ENCODE measurements at places on chromosomes 2 and 18.

GRCh38 chr2:224310943-224311625 is 90.8 kb downstream of the FAM124B start:
- DNase-seq = no peak

- DNase-seq = no peak
These were observed 1206.8 kb upstream of the NRXN1 start for GRCh38 chr2:52238782-52239181.

DNA sequence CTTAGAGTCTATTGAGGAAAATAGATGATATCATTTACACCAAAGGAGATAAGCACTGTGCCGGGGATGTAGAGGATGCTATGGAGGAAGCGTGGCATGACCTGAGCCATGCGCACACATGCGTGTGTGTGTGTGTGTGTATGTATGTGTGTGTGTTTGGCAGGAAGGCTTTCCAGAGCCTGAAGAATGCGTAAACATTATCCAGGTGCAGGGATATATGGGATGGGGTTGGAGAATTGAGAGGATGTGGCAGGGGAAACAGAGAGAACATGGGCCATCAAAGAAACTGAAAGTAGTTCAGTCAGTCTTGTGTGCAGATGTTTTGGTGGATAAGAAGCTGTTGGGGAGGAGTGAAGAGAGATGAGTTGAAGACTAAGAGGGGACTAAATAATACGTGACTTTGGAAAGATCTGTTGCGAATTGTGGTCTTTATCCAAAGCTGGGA is 9.3 kb upstream of the STAT1 start:
- no peak for DNase-seq

DNA sequence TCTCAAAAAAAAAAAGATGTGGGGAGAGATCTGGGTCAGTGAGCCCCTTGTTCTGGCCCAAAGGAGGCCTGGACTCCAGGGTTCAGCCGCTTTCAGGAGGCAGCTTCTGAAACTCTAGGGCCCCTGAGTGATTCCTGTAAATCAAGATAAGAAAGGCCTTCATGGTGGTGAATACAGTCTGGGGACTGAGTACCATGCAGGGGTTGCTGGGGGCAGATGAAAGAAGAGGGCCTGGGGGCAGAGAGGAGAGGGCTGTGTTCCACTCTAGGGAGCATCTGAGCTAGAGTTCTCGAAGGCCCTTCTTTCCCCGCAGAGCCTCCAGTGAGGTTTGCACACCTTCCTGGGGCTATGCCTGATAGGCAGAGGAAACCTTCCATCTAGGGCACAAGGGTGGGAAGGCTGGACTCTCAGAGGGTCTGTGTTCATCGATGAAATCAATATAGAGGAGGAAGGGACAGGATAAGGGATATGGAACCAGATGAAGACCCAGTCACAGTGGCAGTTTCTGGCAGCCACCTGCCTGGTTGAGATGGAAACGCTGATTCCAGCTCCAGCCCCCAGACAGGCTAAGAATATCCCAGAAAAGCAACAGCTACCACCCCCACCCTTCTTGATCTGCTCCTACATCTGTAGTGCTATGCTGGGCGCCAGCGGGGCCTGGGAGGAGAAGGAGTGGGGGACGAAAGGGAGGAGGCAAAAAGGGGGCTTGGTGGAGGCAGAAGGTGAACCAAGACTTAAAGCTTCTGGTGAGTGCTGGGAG is 4.7 kb upstream of the CDK5R2 start:
- DNase-seq = no peak

- DNase-seq = no peak
These were observed 403.5 kb downstream of the SETBP1 start for GRCh38 chr18:45084206-45084605.

DNA sequence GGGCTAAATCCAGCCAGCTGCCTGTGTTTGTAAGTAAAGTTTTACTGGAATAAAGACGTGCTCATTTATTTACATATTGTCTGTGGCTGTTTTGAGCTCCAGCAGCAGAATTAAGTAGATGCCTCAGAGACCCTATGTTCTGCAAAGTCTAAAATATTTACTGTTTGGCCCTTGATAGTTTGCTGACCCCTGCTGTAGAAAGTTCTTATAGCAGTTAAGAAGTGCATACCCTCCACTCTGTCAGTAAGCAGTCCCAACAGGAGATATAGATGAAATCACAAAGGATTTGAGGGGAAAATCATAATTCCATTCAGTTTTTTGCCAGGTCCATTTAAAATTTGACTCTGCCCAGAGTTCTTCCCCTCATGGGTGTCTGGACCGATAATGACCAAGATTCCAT is 50.1 kb upstream of the ITM2C start:
- no peak for DNase-seq

GRCh38 chr2:42663828-42664227 is 95.4 kb downstream of the MTA3 start:
- no peak for DNase-seq

- no peak for DNase-seq
These were observed 127.5 kb downstream of the LAMA3 start for GRCh38 chr18:23816740-23817139.

DNA sequence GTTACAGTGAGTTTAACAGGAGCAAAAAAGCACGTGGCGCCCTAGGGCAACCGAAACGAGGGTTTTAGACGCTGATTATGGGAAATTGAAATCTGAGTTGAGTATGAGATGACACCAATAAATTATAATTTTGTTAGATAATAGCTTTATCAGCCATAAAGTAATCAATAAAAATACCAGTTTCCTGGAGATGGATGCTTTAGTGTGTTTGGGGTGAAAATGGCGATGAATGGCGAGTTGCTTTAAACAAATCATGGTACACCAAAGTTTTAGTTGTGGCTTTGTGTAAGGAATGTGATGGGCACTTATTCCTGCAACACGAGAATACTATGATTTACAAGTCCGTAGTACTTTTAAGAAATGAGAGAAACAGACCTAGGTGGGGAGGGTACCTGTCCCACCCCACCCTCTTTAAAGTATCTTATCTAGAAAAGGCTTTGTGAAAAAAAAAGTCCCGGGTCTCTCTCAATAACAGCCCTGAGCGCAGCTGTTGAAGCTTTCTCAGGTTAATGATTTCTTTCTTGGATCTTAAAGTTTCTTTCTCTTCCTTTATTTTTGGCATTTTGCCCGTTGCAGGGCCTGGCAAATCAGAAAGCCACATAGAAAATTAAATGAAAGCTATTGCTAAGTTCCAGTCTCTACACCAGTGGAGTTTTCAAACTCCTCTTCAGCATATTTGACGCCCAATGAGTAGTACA is 1.5 kb upstream of the RRM2 start:
- no peak for DNase-seq

DNA sequence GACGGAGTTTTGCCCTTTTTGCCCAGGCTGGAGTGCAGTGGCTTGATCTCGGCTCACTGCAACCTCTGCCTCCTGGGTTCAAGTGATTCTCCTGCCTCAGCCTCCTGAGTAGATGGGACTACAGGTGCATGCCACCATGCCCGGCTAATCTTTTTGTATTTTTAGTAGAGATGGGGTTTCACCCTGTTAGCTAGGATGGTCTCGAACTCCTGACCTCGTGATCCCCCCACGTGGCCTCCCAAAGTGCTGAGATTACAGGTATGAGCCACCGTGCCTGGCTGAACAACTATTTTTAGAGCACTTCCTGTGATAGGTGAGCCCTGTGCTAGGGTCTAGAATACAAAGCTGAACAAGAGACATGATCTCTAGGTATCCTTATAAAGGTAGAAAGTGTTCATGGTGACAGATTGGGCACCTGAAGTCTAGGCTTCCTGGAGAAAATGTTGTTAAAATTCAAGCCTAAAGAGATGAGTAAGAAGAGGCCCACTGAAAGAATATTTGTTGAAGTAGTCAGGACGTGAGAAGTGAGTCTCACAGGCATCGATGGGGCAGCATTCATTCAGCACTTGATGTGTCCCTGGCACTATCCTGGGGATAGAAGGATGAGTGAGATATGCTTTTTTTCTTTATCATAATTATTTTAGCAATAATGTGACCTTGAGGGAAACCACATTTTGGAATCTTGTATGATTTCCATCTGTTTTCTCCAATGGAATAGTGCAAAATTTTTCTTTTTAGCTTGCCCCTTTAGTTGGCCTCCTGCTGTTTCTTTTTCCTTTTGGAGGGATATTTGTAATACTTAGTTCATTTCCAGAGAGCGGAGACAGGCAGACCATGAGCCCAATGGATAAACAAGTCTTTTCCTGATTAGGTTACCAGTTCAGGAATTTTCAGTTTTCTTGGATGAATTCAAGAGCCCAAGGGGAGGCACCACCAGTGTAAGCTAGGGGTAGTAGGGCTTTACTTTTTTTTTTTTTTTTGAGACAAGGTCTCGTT is 5.1 kb downstream of the ZNF236 start:
- DNase-seq = no peak

- DNase-seq = no peak
These were observed 550.2 kb upstream of the LINC00305 start for GRCh38 chr18:64699081-64699480.

- no peak for DNase-seq
These were observed 25.4 kb upstream of the DTNB start for GRCh38 chr2:25698752-25699151.

DNA sequence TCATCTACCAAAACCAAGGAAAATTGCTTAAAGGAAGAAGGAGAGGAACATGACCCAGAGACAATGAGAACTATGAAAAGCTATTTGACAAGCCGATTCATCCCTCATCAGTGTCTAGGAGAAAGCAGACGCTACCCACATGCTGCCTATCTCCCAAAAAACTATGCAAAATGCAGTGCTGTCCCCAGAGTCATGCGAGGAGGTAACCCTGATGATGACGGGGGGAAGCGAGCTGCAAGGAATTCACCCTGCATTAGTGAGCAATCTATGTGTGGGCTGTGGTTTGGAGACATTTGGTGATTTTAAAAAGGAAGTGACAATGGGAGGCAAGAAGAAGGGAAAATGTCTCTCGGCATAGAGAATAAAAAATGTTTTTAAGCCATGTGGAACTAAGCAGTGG is 472.7 kb downstream of the CMPK2 start:
- no peak for DNase-seq

DNA sequence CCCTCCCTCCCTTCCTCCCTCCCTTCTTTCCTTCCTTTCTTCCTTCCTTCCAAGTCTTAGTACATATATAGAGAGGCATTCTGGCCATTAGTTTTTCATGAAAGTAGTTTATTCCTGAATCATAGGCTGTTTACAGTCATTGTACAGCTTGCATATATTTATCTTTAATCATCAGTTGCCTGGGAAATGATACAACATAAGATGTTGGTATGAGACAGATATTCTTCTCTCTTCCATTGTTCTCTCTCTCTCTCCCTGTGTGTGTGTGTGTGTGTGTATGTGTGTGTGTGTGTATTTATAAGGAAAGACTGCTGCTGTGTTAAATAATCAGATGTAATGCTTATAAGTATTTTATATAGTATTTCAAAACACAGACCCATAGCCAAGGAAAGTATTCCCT is 289.8 kb upstream of the UBE2E3 start:
- no peak for DNase-seq

GRCh38 chr2:70412294-70413070 is 110.6 kb upstream of the FAM136A start:
- DNase-seq = no peak

DNA sequence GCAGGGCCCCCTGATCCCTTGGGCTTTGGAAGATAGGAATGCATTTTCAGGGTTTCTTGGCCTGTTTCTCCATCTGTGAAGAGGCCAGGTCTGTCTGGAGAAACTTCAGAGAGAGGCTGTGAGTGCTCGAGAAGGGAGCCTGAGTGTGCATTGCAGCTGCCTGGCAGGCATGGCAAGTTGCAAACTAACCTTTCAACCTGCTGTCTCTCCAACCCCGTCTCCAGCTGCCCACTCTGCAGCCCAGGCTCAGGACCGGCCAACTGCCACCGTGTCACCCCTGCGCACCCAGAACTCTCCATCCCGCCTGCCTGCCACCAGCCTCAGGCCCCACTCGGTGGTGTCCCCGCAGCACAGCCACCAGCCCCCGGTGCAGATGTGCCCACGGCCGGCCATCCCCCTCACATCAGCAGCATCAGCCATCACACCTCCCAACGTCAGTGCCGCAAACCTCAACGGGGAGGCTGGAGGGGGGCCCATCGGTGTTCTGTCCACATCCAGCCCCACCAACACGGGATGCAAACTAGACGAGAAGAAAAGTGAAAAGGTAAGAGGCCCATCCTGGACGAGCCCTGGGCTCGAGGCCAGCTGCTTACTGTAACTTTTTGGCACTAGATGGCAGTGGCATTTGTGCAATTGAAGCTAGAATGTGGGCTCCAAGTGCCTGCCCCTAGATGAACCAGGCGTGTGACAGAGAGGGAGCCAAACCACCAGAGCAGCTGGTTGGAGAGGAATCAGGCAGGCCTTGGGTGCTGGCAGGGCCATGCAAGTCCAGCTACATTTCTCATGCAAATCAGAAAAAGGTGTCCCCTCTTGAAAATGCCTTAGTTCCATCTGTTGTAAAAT is 164.6 kb downstream of the SEPTIN10 start:
- no peak for DNase-seq

- DNase-seq = no peak
These were observed 667 bp downstream of the SP9 start for GRCh38 chr2:174335254-174335987.

- no peak for DNase-seq
These were observed 166.4 kb downstream of the ANKRD44 start for GRCh38 chr2:197144183-197144582.

- DNase-seq = no peak
These were observed 6.8 kb upstream of the HS1BP3 start for GRCh38 chr2:20657522-20658235.

GRCh38 chr2:85741833-85742455 is 11.8 kb upstream of the ATOH8 start:
- DNase-seq = no peak

- DNase-seq = no peak
These were observed 526.2 kb downstream of the IRS1 start for GRCh38 chr2:226273440-226273839.

DNA sequence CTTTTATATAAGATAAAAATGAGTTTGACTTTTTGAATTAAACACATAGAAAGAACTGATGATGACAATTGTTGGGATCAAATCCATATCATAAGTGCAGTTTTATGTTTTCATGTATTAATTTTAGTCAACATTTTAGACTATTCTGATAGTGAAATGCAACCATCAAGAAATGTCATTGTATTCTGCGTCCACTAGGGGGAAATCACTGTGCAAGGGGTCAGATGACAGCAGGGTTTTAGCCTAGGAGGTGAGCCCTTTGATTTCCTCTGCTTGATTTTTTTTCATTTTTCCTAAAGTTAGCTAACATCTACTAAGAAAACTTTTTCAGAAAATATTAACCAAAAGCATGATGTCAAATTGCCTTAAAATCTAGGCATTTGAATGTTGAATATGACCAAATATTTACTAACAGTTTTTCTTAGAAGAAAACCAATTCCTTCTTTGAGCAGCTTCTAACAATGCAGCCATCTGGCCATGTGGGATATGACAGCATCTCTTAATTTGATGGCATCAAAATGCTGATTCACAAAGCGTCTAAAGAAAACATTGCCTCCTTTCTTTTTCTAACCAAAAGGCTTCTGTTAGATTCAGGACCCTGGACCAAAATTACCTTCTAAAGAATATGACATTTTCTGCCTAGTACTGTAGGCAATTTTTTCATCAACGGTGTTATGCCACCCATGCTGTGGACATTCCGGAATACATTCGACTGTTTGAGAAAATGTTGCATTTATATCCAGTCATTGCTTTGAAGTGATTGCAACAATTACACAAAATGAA is 141.5 kb downstream of the SPHKAP start:
- DNase-seq = no peak
